ENCODE measurements at places on chromosomes 6 and 20.

DNA sequence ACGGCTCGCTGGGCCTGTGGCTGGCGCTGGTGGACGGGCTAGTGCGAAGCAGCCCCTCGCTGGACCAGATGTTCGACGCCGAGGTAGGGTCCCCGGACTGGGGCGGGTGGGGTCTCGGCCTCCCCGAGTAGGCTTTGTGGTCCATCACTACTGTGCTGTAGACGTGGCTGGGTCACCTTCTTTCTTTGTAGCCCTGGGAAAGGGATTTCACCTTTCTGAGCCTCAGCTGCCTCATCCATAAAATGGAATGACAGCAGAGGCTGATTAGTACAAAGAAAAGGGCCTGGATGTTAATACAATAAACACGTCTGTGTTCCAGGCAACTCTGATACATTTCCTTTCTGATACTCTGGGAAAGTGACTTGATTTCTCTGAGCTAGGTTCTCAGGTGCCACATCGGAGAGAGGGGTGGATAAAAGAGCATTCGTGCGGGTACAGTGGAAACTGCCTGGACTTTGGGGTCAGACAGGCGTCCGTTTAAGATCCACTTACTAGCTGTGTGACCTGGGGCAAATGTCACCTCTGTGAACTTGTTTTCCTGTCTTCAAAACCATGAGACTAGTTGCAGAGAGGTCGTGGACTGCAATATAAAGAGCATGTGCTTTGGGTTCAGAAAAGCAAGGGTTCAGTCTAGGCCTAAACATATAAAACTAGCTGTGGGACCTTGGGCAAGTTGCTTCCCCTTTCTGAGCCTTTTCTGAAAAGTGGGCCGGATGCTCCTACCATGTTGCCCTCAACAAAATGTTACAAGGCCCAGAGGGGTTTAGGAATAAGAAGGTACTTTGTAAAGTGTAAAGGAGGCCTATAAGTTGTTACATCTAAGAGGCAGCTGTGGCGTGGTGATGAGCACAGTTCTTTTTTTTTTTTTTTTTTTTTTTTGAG is 896 bp downstream of the SYS1 start:
- no peak for DNase-seq

GRCh38 chr6:74713941-74714340 is 491.9 kb downstream of the COL12A1 start:
- DNase-seq = no peak

DNA sequence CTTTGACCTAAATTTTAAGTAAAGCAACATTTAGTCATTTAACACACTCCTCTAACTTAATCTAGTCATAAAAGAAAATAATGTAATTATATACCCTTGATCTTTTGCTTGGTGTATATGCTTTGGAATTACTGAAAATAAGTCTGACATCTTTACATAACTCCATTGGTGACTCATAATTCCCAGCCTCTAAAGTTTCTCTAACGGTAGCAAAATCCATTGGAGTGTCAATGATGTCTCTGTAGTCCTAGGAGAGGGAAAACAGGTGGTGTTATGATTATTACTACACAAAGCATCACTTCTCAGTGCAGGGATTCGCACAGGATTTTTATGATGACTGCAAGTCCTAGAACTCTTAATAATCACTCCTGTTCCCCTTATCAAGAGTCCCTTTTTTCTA is 80.2 kb downstream of the IRAK1BP1 start:
- no peak for DNase-seq

- DNase-seq = no peak
Measured at GRCh38 chr6:108942556-108943492, 94.6 kb downstream of the ARMC2 start.

DNA sequence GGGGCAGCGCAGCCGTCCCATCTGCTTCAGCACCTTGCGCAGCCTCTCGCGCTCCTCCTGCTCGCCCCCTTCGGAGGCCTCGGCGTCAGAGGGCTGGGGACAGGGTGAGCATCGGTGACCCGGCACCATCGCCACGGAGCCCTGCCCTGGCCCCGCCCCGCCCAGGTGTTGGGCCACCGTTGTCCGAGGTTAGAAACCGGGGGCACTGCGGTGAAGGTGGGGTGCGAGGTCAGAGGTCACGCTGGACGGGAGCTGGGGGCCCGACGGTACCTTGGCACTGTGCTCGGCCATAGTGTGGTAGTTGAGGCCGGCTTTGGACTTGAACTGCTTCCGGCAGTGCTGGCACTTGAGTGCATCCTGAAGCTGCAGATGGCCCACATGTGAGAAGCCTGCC is 6.4 kb downstream of the ZNF512B start:
- no peak for DNase-seq

Data from iPS DF 6.9 (cell line).